Stimulated activated CD4-positive, alpha-beta T cell treated with anti-CD3 and anti-CD28 coated beads, Interleukin-1b, Interleukin-23, amount 100 ng/mL, for 24 hours (primary cell): ENCODE measurements at places on chromosomes 2 and 18.

DNA sequence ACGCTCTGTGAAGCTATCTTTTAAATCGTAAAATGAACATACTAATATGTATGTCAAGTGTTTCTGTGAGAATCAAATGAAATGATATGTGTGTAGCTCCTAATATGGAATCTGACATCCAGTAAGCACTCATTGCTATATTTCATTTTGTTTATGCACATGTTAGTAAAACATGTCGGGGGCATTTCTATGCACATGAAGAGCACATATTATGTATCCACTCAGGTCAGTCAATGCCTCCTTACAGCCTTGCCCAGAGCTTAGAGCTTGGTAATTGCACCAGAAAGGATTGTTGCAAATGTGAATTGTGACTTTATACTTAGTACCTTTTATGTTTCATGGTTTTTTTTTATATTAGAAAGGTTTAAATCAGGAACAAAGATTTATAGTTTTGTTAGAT is 463.7 kb upstream of the HNMT start:
- no peak for DNase-seq

DNA sequence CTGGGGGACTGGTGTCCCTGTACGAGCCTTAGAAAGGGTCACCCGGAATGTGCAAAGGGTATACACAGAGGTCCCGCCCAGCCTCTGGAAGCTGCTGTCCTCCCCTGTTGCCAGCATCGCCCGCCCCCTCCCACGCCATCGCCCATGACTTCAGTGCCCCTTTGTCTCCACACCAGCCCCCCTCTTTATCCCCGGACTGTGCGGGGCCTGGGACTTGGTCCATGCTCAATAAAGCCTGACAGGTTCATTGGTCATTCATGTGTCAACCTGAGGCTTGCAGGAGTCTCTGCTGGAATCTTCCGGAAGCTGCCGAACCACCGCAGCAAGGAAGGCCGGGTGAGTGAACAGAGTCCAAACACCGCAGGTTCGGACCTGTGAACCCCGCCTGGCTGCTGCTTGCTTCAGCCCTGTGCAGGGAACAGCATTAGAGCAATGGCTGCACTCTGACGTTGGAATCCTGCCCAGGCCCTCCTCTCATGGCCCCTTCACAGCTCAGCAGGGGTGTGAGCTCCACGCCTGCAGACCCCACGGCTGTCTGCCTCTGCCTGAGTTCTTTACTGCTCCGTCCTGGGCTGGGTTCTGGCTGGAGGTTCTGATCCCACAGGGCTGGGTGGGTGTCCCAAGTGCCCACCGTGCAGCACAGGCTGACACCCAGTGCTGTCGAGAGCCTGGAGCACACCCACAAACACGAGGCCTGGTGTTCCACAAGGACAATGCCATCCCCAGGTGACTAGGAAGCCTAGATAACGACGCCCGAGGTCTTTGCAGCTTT is 96.5 kb downstream of the SEPTIN10 start:
- DNase-seq: no peak

DNA sequence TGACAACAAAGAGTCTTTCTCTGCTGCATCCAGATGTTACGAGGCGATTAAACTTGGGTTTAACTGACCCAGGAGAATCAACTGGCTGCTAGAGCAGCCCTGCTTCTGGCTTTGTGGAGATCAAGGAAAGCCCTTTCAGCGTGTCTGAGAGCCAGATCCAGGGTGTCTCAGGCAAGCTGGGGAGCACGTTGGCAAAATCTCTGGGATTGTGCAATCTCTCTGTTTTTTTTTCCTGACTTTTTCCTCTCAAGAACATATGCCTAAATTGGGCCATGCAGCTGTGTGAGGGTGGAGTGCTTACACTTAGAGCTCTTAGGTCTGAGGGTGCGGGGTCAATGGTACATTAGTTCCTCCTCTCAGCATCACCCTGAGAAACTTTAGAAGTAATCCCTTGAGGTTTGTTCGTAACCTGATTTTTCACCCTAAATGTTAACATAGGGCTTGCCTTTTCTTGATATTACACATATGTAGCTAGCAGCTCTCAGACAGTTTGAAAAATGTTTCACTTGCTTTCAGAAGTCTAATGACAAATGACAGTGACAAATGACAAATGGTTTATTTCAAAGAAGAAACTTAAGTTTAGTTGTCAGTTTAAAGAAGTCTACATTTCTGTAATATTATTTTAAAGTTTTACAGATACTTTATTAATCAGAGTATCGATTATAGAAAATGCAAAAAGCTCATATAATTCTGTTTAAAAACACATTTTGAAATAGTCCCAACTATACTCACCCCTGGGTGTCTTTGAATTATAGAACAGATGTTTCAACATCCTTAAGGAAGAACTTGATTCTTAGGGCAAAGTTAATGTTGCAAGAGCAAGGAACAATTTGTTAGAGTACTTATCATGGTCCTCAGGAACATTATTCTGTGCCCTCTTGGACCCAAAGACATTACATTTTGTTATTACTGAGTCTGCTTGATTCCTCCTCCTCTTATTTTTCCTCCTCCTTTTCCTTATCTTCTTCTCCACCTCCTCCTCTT is 38.4 kb upstream of the ZSWIM2 start:
- no peak for DNase-seq

DNA sequence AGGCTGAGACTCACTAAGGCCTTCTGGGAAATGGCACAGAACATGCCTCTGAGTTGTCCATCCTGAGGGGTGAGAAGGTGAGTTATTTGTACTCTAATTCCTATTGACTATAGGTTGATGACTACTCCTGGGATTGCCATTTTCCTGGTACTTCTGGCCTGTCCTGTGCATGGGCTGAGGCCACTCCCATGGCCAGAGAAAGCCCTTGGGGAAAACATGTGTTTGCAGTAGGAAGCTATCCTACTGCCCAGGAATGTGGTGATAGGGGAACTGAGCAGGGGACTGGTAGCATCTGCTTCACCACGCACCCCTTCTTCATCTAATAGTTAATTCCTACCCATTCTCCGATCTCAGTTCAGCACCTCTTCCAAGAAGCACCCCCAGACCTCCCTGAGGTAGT is 62.6 kb upstream of the MEX3C start:
- no peak for DNase-seq

DNA sequence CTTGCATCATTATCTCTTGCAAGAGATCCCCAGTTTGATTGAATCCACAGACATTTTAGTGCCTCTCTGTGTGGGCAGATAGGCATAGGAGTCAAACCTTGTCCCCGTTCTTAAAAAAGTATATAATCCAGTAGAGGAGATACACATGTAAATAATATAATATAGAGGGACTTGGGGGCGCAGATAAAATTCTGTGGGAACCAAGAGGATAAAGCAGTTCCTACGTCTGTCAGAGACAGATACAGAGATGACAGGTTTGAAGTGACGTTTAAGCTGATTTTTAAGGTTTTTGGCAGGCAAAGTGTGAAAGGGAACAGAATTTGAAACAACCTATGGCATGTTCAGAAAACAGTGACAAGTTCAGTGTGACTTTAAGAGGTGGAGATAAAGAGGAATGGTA is 63.1 kb downstream of the CAB39 start:
- DNase-seq: no peak

DNA sequence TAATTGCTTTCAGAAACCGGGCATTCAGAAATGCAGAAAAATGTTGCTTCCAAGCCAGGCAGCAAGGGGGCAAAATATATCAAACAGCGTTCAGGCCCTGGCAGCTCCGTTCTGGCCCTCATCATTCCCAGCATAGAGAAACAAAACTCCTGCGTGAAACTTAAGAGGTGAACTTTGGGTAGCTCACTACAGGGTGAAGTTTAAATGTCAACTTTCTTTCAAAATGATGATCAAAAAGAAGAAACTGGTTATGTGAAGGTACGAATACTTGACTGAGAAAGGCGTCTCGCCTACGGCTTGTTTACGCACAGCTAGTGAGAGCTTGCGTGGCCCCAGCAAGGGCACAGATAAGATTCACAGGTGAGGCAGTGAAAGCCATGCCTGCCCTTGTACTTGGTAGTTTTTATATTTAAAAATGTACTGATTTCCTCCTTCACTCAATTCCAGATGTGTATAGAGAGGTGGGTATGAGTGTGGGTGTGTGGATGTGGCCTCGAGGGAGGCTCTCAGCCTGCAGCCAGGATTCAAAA is 127.5 kb downstream of the NFATC1 start:
- no peak for DNase-seq

- no peak for DNase-seq
These were observed 755 bp upstream of the ATP9B start for GRCh38 chr18:79068341-79068936.

DNA sequence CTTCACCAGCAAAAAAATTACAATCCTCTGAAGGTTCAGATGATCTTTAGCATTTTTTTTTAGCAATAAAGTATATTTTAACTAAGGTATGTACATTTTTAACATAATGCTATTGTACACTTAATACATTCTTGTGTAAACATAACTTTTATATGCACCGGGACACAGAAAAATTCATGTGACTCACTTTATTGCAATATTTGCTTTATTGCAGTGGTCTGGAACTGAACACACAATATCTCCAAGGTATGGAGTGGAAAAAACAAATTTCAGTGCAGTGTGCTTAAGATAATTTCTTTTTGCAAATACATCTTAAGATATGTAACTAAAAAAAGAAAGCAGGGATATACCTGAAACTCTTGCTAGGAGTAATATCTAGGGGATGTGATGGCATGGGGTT is 5.1 kb upstream of the TWSG1 start:
- no peak for DNase-seq

GRCh38 chr2:53036196-53036595 is 731.4 kb upstream of the CHAC2 start:
- DNase-seq: no peak

GRCh38 chr18:7748251-7749007 is 181.3 kb downstream of the PTPRM start:
- no peak for DNase-seq

GRCh38 chr2:47237375-47238334 is 82.5 kb upstream of the STPG4 start:
- DNase-seq: no peak

GRCh38 chr18:35973650-35974049 is 1.2 kb downstream of the RMP24 start:
- no peak for DNase-seq

DNA sequence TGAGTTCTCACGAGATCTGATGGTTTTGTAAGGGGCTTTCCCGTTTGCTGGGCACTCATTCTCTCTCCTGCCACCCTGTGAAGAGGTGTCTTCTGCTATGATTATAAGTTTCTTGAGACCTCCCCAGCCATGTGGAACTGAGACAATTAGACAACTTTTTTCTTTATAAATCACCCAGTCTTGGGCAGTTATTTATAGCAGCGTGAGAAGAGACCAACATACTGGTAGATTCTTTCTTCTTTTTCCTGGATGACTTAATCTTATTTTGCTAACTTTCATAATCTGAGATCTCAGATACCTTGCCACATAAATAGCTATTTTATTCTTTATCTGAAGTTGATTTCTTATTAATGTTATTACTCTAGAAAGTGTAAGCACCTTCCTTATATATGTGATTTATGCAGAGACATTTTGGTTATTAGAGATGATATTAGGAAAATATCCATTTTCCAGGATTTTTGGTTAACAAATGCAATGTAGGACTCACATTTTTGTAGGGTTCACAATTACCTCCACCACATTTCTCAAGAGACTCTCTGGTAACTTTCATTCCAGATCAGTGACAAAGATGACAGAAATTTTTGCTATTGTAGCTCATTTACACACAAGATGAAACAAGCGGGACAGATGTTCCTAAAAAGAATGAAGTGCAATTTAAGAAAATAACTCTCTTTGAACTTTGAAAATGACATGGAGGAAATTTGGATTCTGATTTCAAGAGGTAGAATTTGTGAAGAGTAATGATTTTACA is 97.9 kb upstream of the RND3 start:
- DNase-seq: no peak

DNA sequence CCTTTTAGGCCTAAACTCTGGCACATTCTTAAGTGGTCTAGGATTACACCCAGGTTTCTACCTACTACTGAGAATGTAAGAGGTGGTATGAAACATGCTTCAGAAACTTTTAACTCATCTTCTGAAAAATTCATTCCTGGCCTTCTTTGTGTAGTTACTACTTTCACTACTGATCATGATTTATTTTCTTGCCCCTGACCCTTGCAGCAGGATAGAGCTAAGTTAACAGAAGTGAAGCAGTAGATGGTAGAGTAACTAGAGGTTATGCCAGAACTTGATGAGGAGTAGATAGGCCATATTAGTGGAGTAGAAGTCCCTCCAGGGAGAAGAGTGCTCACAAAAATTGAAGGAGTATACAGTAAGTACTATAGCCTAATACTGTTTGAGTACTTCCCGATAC is 75.5 kb upstream of the MSTN start:
- DNase-seq: no peak

- DNase-seq: no peak
These were observed 110.6 kb downstream of the ZNF532 start for GRCh38 chr18:58975296-58975695.

DNA sequence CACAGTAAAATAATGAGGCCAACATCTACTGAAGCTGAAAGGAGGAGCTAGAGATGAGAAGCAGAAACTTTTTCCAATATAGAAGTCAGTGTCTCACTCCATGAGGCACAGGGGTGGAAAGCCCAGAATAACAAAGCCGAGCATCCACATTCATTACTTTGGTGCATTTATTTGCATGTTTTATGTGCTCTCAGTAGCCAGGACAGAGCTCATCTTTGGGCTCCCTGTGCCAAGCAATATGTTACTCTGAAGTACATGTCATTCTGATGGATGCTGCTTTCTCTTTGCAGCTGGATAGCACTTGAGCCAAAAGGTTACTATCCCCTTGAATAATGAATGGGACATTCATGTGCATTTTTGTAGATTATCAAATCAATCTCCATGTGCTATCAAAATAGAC is 338.6 kb upstream of the SOX11 start:
- no peak for DNase-seq

DNA sequence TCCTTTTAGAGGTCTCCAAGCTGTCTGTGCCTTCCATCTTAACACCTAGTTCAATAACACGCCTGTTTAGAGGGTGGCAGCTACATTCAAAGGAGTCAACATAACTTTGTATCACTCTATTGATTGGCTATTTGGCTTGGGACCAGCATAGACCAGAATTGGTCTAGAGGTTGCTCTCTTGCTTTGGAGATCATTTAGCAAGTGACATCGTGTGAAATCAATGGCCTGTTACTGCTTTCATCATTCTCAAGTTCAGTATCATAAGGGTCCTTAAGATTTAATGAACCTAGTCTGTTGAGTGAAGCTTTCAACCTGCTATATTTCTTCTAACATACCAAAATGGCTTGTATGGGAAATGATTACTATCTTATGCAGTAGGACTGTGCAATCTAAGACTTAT is 768.2 kb downstream of the NRXN1 start:
- DNase-seq: no peak

- DNase-seq: no peak
These were observed 120.7 kb upstream of the FHL2 start for GRCh38 chr2:105519516-105519915.
